CD4-positive, alpha-beta T cell treated with Interferon alpha-2 for 1 hour (primary cell): ENCODE measurements at places on chromosomes 6 and 20.

DNA sequence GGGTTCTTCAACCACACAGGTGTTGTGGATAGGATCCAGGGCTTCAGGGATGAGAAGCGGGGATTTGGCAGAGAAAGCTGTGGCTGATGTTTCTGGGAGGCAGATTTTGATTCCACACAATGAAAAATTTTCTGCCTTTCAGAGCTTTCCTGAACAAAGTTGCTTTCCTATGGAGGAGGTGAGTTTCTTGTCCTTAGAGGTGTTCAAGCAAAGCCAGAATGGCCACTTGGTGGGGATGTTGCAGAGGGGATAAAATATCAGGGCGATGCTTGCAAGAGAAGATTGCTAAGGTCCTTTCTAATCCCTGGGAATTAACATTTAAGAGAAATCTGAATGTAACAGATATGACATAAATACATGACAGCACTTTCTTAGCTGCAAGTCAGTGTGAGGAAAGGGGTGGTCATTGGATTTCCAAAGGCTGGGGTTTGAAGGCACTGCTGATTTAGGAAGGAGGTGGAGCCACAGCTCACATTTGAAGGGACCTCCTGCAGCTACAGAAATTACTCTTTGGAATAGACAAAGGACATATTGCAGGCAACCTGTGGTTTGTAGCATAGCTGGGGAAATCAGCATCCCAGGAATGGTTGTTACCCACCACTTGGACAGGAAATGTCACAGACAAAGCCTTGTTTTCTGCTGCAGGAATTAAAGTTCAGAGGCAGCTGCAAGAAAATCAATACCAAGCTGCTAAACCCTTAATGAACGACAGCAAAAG is 271.1 kb upstream of the CHD6 start:
- DNase-seq: no peak

DNA sequence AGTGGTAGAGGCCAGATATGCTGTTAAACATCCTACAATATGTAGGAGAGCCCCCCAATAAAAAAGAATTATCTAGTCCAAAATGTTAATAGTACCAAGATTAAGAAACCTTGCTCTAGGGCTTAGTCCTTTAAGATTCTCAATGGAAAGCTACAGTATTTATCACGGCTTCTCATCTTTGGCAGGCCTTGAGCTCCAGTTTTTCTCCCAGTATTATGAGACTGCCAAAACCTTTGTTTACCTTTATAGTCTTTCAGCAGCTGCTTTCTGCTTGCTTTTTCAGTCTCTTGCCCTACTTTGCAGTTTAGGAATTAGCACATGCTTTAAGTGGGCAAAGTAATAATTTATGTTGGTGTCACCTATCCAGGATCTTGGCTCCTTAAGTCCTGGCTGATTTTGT is 59.7 kb downstream of the NHLRC1 start:
- no peak for DNase-seq

DNA sequence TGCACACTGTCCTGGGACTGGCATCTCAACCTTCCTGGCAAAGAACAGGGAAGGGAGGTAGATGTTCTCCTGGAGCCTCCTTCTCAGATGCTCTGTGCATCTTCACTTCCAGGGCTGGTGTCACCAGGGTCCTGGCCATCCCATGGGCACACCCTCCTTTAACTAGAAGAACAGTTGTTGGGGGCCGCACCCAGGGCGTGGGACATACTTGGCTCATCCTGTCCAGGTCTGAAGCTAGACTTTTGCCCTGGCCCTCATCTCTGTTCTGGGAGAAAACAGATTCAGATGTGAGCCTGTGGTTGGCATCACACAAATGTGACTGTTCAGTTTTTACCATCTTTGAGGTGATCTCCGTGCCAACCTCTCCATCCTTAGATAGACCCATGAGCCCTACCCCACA is 41.6 kb downstream of the FOXC1 start:
- no peak for DNase-seq

DNA sequence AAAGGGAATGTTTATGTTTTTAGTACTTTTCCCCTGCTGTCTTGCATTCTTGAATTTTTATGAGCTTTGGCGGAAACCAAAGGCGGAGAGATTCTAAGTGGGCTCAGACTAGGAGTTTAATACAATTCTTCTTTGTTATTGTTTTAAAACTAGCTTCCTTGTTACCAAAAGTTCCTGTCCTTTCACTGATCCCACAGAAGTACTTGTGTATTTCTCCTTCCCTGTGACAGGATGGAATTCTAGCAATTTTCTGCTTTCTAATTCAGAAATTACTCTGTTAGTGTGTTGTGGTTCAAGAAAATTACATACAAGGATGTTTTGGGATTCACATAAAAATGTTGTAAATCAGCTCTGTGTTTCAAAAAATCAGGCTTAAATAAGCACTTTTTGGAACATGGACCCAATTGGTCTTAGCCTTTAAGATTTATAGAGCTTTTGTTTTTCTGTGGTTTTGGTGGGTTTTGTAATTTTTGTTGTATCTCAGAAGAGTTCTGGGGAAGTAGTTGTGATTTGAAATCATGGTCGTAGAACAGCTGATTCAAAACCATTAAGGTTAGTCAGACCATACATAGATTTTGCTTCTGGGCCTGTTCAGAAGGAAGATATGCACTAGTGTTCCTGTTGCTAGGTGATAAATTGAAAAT is 17.6 kb upstream of the CTAGE9 start:
- no peak for DNase-seq

DNA sequence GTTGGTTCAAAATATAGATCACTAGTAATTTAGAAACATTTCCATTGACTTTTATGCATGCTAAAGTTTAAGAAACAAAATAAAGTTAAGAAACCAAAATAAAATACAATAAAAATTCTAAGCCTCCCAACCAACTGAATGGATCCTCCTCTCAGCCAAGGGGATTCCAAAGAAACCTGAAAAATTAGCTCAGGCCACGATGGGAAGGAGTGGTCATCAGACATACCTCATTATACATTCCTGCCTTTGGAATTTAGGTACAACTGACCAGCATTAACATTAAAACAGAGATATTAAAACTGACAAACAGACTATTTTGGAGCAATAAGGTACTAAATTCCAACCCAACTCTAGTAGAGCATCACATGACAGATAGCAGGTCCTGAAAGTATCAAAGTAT is 275.2 kb downstream of the PKHD1 start:
- no peak for DNase-seq

DNA sequence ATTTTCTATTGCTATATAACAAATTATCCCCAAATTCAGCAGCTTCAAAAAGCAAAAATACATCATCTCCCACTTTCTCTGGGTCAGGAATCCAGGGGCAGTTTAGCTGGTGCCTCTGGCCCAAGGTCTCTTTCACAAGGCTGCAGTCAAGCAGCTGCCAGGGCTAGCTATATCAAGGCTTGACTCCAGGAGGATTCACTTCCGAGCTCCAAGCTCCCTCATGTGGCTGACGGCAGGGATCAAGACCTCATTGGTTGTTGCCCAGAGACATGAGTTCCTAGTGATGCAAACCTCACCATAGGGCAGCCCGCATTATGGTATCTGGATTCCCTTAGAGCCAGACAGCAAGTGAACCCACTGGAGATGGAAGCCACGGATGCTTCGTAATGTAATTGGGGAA is 1.3 kb upstream of the VNN1 start:
- no peak for DNase-seq

GRCh38 chr20:20782755-20783154 is 70.3 kb upstream of the RALGAPA2 start:
- no peak for DNase-seq

- peak; percentile 58 for DNase-seq
These were observed 78.0 kb downstream of the PTPN1 start for GRCh38 chr20:50588034-50588736.
